ENCODE measurements at places on chromosomes 11 and 22.

GRCh38 chr11:17531636-17532113 is 12.5 kb downstream of the USH1C start:
- DNase-seq: no peak

- no peak for DNase-seq
Measured at GRCh38 chr11:86120807-86121206, 51.9 kb upstream of the PICALM start.

DNA sequence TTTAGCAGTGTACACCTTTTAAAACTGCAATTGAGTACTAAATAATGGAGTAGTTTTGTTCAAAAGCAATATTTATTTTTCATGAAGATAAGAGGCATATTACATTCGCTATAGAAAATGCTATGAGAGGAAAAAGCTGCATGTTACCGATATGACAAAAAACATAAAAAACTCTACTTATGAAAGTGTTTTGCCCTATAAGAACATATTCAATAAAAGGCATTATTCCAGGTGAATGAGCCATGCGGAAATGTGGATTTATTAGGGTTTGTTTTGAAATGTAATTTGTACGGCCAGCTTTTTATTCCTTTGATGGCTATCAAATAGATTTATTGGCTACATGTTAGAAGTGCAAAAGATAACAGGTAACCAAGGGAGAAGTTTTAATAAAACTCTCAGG is 129.3 kb upstream of the DDI1 start:
- no peak for DNase-seq

GRCh38 chr11:109507836-109508561 is 86.0 kb downstream of the C11orf87 start:
- DNase-seq: no peak

GRCh38 chr11:5473921-5474320 is 14.6 kb upstream of the OR52D1 start:
- DNase-seq: no peak

- DNase-seq: no peak
Measured at GRCh38 chr11:113435190-113435968, 39.8 kb downstream of the DRD2 start.

DNA sequence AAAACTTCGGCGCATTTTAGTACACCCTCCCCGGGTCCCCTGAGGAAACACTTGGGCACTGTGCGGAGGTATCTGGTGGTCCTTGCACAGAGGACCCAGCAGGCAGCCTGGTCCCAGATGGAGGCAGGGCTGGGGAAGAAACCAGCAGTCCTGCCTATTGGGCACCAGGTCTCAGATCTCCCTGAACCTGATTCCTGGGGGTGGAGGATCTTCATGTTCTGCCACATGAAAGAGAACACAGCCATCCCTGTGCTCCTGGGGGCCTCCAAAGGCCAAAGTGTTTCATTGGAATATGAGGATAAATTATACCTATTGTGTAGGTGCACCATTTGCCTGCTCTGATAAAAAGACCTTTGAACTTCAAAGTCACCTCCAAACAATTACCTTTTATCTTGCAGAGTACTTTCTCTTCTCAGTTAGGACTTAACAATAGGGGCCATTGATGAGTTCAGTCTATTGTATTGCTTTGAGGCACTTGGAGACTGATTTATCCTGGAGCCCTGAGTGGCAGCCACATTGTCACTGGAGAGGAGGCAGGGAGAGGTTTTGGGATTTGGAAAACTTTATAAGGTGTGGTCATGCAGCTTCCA is 1.8 kb downstream of the RCN1 start:
- no peak for DNase-seq

DNA sequence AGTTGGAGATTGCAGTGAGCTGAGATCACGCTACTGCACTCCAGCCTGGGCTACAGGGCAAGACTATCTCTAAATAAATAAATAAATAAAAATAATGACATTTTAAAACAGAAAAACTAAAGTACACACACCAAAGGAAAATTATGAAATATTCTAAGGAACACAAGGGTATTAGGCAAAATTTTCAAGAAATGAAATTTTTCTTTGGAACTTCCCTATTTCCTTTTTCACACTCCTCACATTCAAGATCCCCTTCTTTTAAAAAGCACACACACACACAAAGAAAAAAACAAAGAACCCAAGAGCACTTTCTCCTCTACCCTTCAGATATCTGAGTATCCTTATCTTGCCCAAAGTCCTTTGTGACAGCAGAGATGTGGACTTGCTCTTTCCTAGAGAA is 92.8 kb downstream of the CCDC73 start:
- DNase-seq: no peak

- no peak for DNase-seq
Measured at GRCh38 chr11:93099806-93100205, 98.0 kb downstream of the SLC36A4 start.

DNA sequence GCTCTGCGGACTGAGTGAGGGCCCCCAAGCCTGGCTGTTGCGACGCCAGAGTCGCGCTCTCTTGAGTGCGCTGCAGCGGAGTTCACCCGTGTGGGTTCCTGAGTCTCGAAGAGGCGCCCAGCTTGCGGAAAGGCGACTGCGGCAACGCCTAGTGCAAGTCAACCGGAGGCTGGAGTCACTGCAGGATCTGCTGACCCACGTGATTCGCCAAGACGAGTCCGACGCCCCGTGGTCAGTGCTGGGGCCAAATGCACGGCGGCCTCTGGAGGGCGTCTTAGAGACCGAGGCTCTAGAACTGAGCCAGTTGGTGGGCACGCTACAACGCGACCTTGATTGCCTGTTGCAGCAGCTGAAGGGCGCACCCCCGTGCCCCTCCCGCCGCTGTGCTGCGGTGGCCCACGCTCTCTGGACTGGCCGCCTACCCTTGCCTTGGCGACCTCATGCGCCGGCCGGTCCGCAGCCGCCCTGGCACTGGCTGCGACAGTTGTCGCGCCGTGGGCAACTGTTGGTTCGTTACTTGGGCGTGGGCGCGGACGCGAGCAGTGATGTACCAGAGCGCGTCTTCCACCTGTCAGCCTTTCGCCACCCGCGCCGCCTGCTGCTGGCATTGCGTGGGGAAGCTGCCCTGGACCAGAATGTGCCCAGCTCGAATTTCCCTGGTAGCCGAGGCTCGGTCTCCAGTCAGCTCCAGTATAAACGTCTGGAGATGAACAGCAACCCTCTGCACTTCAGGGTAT is 32.6 kb downstream of the RRP8 start:
- no peak for DNase-seq

DNA sequence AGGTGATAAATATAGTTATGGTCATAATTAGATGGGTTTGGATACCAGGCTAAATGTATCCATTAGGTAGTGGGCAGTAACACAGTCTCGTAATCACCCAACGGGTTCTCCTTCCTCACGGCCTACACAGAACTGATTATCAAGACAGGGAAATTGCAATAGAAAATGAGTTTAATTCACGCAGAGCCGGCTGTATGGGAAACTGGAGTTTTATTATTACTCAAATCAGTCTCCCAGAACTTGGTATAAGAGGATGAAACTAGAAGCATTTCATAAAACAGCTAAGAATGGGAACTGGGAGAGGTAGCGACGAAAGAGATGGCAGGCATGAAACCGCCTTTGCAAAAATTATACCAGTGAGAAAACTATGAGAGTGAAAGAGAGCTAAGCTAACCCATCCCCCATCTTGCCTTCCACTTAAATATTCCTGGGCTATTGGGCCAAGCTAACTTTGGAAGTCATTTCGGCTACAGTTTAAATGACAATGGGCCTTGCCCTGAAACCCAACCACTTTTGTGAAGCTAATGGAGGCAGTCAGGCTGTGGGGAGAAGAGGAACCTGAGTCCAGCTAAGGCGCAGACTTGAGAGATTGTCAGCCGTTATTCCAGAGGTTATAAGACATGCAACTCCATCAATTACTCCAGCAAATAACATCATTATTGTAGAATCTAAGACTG is 29.6 kb downstream of the CTSC start:
- no peak for DNase-seq

- DNase-seq: no peak
Measured at GRCh38 chr22:47006433-47006832, 244.0 kb downstream of the TBC1D22A start.

GRCh38 chr11:112103446-112103845 is 16.8 kb downstream of the SDHD start:
- no peak for DNase-seq

All from effector memory CD8-positive, alpha-beta T cell (primary cell).